Activated CD8-positive, alpha-beta memory T cell treated with anti-CD3 and anti-CD28 coated beads, Interleukin-2, amount 10 ng/mL, durations not matched to agents 7 days and 5 days (primary cell): ENCODE measurements at places on chromosomes 4 and X.

- no peak for DNase-seq
Measured at GRCh38 chr4:52824603-52825459, 37.3 kb upstream of the RASL11B start.

DNA sequence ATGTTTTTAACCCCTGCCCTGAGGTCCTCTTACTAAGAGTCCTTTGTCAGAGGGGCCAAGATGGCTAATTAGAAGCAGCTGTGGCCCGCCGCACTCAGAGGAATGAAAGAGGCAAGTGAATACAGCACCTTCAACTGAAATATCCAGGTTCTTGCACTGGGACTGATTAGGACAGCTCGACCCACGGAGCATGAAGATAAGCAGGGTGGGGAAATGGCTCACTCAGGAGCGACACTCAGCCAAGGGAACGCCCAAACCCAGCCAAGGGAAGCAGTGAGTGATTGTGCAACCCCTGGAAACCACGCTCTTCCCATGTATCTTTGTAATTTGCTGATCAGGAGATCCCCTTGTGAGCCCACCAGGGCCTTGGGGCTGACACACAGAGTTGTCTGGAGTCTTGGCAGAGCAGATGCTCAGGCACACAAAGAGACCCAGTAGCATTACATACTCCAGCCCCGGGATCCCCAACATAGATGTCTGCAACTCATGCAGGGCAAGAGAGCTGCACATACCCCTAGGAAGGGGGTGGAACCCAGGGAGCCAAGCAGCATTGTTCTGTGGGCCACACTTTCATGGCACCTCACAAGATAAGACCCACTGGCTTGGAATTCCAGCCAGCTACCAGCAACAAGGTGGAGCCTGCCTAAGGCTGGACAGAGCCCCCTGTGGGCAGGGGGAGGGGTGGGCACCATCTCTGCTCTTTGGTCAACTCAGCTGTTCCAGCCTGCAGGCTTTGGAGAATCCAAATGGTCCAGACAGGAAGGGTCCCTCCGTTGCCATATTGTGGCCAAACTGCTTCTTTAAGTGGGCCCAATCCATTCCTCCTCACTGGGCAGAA, 23.3 kb downstream of the F8A3 start:
- DNase-seq: no peak

GRCh38 chr4:168847771-168848502, 162.1 kb downstream of the CBR4 start:
- DNase-seq: no peak

DNA sequence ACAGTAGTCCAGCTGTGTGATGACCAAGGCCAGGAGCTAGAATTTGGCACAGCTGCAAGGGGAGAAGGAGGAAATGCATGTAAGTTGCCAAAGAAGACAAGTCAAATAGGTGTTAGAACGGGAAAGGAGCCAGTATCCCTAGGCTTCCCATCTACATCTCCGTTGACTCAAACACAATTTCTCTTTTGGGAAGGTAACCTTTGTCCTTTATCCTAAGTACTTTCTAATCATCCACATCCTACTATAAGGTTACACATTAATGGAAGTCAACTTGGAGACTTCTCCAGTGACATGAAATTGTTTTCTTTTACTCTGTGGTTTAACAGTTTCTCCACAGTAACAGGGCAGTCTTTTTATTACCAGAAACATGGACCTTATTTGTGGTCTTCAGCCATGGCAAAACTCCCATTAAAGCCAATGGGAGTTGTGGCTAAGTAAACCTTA, 620.0 kb downstream of the ANKRD50 start:
- DNase-seq: no peak

DNA sequence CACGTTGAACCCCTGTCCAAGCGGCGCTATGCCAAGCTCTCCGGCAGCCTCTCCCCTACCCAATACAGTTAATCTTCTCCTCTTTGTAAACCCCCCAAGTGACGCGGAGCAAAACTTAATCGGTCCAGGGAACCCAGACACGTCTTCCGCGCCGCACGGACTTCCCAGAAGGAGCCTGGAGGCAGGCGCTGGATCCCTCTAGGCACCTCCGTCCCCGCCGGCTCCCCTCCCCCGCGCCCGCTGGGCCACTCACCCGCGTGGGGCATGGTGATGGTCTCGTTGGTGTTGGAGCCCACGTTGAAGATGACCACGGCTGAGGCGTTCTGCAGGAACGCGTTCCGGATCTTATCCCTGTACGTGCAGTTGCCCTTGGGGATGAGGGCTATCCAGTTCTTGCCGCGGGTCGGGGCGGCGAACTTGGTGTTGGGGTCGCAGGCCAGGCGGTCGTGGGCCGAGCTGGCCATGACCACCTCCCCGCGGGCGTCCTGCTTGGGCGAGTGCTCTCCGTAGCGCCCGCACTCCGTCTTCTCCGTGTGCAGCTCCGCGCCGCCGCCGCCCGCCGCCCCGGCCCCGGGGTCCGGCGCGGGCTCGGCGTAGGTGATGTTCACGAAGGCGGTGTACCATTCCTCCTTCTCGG, 1.1 kb downstream of the RNF150 start:
- DNase-seq: no peak

DNA sequence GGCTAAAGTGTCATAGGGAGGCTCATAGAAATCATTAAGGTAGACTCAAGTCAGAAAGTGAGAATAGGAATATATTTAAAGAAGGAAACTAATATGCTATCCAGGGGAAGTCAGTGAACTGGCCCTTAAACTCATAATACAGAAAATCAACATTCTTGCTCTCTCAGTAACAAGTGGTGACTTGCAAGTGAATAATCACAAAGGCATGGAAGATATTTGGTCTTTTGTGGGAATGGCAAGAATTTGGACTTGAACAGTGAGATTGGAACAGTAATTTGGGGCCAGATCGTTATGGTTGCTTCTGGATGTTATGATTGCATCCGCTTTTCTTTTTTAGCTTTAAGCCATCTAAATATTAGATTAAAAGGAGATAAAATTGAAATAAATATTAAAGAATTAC, 103.8 kb downstream of the TBC1D19 start:
- DNase-seq: no peak

- DNase-seq: no peak
Measured at GRCh38 chrX:57573754-57574153, 18.1 kb upstream of the ZXDB start.

DNA sequence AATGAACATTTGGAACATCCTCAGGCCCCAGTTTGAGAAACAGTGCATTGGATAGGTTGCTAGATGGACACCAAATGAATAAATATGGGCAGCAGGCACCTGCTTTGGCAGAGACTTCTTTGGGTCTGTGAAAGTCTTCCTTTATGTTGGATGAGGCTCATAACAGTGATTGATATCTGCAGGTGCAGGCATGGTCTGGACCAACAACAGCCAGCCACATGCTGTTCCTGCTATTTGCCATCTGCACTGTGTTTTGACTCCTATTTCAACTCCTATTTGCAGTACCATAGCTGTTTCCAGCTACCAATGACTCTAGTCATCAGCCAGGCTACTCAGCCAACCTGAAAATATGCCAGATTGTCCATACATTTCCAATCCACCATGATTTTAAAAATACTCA, 60.9 kb downstream of the ANAPC4 start:
- DNase-seq: no peak

GRCh38 chrX:109695637-109696036, 37.4 kb downstream of the ACSL4 start:
- no peak for DNase-seq

DNA sequence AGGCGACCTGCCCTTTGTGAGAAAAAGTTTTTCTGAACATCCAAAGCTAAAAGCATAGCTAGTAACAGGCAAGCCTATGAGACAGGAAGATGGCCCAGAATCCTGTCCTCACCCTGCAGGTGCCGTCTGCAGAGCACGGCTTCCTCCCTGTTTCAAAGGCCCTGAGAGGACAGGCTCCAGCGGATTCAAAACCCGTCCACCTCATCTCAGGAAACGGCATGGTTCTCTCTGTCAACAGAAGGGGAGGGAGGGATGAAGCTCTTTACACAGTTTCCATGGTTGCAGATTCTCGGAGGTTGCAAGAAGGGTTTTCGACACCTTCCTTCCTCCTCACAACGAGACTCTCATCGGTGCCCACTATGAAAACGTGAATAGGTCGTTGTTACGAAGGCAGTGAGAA, 8.3 kb downstream of the PPP2R3B start:
- no peak for DNase-seq

- peak; percentile 44 for DNase-seq
Measured at GRCh38 chr4:10096978-10097335, 19.6 kb downstream of the WDR1 start.

DNA sequence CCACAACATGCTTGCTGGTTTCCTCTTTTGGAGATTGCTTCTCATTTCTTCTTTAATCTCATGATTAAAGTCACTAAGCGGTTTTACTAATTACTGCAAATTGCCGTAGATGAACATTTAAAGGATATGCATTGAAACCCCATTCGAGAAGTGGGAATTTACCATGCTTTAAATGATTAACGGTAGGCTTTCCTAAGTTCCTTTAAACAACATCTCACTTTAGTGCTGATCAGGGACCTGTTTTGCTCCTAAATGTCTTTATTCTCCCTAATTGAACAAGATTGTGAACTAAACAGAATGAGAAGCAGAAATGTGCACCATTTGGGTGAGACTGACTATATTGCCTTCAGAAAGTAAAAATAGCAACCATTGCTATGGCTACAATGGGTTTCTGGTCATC, 430.3 kb downstream of the GALNTL6 start:
- DNase-seq: no peak

GRCh38 chr4:151144329-151145072, 45.1 kb downstream of the RPS3A start:
- no peak for DNase-seq

GRCh38 chrX:119273420-119274192, 37.5 kb downstream of the PGRMC1 start:
- DNase-seq: peak; percentile 74

GRCh38 chr4:53315300-53315699, 50.6 kb downstream of the SCFD2 start:
- DNase-seq: no peak

DNA sequence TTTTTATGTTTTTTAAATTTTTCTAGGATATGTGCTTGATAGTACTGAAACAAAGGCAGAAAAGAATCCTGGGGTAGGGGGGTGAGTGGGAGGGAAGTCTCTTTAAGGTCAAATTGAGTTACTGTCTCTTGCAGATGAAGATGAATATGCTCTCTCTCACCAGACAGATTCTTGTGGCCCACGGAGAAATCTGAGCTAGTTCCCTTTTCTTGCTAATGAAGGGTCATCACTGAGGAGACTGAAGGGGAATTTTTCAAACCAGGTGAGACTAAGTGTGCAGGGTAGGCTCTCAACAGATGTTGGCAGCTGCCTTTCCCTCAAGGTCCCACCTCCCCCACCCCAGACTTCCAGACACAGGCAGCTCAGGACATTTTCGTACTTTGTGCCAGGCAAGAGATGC, 21.5 kb downstream of the FAM9C start:
- DNase-seq: no peak

- no peak for DNase-seq
Measured at GRCh38 chrX:85115252-85115651, 111.6 kb downstream of the APOOL start.

DNA sequence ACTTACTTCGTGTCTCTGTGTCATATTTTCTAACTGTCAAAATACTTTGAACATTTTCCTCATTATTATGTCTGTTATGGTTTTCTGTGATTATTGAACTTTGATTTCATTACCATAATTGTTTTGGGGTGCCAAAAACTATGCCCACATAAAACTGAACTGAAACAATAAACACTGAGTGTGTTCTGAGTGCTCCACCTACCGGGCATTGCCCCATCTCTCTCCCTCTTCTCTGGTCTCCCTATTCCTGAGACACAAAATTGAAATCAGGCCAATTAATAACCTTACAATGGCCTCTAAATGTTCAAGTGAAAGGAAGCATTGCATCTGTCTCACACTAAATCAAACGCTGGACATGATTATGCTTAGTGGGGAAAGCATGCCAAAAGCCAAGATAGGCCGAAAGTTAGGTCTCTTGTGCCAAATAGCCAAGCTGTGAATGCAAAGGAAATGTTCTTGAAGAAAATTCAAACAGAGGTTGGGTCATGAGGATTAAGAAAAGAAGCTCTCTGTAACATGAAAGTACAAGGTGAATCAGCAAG, 972.3 kb downstream of the PCDH7 start:
- no peak for DNase-seq

DNA sequence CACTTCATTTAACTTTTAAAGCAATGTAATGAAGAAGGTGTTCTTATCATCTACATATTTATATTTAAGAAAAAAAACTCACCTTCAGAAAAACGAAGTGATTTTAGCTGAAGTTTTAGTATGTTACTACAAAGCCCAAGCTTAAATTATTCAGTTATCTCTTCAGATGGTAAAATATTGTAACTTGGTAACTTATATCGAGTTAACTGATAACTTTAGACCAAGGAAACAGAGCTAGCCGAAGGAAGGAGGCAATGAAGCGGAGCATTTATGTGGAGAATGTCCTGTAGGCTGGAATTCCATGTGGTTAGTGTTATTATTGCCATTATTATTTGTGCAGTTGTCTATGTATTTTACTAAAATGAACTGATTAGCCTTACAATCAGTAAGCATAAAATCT, 1102.1 kb upstream of the LCORL start:
- no peak for DNase-seq

DNA sequence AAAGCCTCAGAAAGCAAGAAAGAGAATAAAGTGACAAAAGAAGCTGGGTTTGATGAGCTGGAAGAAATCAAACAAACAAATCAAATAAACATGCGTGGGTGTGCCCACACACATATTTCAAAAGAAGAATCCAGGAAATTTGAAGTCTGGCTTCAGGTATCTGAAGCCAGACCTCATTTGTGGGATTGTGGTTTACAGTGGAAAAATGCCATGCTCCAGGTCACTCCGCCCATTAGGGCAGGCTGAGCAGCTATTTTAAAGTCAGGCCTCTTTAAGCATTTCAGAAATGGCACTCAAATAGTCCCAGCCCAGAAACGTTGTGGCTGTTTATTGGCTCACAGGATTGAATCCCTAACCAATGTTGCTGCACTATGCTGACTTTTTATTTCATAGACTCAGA, 226.1 kb upstream of the F9 start:
- DNase-seq: no peak

DNA sequence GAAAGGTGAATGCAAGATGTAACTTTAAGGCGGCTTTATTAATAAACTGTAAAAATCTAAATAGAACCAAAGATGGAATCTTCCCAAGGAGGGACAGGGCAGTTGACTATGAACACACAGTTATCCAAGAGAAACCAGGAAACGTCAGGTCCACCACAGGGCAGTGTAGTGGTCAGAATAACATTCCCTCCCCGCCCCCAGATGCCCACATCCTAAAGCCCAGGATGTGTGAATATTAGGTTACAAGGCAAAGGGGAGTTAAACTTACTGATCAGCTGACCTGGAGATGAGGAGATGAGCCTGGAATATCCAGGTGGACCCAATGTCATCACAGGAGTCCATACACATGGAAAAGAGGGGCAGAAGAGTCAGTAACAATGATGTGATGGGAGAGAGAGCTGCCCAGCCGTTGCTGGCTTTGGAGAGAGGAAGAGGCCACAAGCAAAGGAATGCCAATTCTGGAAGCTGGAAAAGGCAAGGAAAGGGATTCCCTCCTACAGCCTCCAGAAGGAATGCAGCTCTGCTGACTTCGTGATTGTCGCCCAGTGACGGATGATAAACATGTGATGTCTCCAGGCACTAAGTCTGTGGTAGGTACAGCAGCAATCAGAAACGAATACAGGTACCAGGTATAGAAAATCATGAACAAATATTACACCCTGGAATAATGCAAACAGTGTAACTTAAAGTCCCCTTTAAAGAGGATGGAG, 5.2 kb downstream of the SH3KBP1 start:
- DNase-seq: no peak
